NCI-H2171 (cell line): ENCODE measurements at places on chromosomes 6 and 20.

- DNase-seq: no peak
Measured at GRCh38 chr6:9799582-9799981, 615.3 kb downstream of the TFAP2A start.

DNA sequence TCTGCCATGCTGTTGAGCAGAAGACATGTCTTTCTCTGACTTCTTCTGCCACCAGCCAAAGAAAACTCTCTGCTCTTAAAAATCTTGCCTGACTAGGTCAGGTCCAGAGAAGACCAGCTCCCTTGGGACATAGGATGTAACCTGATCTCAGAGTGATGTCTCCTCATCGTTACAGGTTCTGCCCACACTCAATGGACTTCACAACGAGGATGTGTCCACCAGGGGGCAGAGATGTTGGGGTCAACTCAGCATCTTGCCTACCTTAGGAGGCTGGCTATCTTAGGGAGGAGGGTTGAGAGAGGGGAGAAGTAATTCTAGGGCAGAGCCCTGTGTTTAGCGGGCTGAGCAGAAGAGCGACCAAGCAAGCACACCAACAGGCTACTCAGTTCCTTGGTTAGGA lies 207.6 kb upstream of the CDH4 start:
- no peak for DNase-seq

GRCh38 chr6:68343901-68344300 lies 291.2 kb upstream of the ADGRB3 start:
- peak; percentile 44 for DNase-seq

DNA sequence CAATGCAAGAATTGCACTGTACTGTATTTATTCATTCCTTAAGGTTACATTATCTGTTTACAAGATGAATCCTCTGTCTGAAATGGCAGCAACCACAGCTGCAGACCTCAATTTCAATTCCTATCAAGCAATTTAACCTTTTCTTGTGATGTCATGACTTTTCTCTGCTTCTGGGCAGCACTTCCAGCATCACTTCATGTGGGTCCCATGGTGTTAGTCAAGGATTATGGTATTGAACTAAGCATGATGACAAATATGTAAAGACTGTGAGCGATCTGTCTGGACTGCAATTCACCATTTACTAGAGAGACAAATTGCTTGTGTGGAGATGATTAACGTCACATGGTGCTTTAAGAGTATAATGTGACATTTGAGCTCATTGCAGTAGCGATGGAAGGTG lies 90.5 kb upstream of the CCN2 start:
- no peak for DNase-seq

- DNase-seq: no peak
Measured at GRCh38 chr6:113634352-113635163, 222.6 kb upstream of the MARCKS start.

DNA sequence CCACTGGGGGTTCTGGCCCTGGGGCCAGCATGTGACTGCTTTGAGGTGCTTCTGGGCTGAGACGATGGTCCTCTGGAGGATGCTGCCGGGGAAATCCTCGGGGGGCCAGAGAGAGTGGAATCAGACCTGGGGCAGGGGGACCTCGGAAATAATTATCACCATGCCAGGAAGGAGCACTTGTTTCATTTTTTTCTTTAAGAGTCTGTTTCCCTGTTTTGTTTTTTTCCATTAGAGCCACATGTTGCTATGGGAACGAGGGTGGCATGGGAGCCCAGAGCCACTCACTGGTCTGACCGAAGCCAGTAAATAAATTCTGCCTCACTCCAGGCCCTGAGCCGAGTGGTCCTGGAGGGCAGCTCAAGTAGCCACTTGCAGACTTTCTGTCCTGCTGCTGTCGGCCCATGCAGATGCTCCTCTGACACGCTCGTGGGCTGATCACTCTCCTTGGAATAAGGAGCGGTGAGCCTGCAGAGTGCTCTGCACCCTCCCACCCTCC lies 365.1 kb downstream of the ZFAND3 start:
- DNase-seq: no peak

DNA sequence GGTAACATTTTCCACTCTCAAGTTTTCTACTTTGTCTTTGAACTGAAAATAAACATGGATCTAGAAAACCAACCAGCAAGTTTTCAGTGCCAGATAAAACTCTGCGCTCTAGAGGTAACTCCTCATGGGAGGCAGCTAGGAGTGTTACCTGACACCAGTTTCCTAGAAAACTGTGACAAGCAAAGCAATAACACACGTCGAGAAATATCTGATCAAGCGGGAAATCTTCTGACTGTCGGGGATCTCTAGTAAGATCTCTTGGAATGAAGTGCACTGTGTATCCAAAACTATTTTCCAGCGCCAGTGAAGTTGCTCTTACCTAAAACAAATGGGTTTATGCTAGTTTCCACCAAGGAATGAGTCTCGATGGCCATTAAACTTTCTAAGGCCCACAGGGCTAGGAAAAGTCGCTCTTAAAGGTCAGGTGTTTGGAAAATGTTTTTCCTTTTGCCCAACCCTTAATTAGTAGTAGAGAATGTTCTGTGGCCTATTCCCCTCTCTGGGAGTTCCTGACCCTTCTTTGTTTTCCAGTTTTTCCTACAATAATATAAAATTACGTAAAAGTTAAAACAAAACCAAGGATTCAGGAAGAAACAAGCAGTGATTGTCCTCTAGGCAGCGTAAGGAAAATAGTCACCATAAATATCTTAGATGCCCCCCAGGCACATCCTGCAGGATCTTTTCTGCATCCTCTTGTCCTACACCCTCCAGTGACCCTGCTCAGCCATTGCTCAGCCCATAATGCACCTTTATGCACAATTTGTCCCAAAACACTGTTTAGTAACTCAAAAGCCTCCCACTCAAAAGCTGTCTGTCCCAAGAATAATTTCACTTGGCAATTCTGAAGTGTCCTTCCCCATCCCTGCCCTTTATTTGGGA lies 137.7 kb upstream of the AKAP12 start:
- DNase-seq: no peak
